ENCODE measurements at places on chromosomes 1 and 21. TPM values are rescaled to one million over a fixed set of nuclear protein-coding genes. Genes with fewer than 3 reads are reported as not detected.

ARTN gene
- total RNA-seq: 0.52 TPM

PLPPR5 gene
- not detected for total RNA-seq

TMEM79 gene
- total RNA-seq: 3.5 TPM

CLCA2 gene
- total RNA-seq: not detected

FABP3 gene
- total RNA-seq: not detected

HPCA gene
- not detected for total RNA-seq

DRAXIN gene
- total RNA-seq: not detected
